ENCODE measurements at places on chromosomes 1 and 21. TPM values are rescaled to one million over a fixed set of nuclear protein-coding genes. Genes with fewer than 3 reads are reported as not detected.

The S100A1 gene
- polyA plus RNA-seq: 3.0 TPM

The E2F2 gene
- 0.08 TPM for polyA plus RNA-seq

The BGLAP gene
- polyA plus RNA-seq: 0.68 TPM

The TSNAX gene
- 35.4 TPM for polyA plus RNA-seq

The EPHA10 gene
- 0.15 TPM for polyA plus RNA-seq

The FAM163A gene
- polyA plus RNA-seq: 0.30 TPM

The LRRC53 gene
- not detected for polyA plus RNA-seq

The S100A4 gene
- 440 TPM for polyA plus RNA-seq

The LCE1B gene
- not detected for polyA plus RNA-seq

The PRDM16 gene
- polyA plus RNA-seq: 2.8 TPM

The ZNF648 gene
- polyA plus RNA-seq: not detected

The MMP23B gene
- polyA plus RNA-seq: 35.7 TPM

The IARS2 gene
- polyA plus RNA-seq: 50.3 TPM

The KRTAP19-3 gene
- not detected for polyA plus RNA-seq

The LENEP gene
- not detected for polyA plus RNA-seq

The HCRTR1 gene
- polyA plus RNA-seq: 0.09 TPM

The HUNK gene
- polyA plus RNA-seq: 2.8 TPM

The PCNX2 gene
- 5.2 TPM for polyA plus RNA-seq

The ZNF593OS gene
- polyA plus RNA-seq: 0.18 TPM
